ENCODE measurements at places on chromosomes 4 and X.

GRCh38 chr4:87849612-87850011 is 16.8 kb downstream of the MEPE start:
- no peak for DNase-seq

DNA sequence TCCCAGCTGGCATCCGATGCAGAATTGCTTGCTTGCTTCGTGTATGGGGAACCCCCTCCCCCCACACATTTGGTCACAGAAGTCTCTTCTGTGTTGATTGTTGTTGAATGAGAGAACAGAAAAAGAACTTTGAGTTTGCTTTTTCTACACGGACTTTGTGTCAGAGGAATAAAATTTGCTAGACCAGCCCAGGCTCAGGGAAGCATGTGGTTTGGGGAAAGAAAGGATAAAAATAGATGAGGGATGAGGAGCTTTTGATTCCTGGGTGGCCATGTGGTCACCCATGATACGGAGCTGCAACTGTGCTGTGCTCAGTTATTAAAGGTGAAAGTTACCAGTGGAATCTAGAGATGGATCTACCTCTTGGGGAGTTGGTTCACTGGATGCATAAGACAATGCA is 34.2 kb upstream of the ESX1 start:
- no peak for DNase-seq

GRCh38 chr4:74108457-74109115 is 9.6 kb upstream of the CXCL2 start:
- DNase-seq, result no peak

DNA sequence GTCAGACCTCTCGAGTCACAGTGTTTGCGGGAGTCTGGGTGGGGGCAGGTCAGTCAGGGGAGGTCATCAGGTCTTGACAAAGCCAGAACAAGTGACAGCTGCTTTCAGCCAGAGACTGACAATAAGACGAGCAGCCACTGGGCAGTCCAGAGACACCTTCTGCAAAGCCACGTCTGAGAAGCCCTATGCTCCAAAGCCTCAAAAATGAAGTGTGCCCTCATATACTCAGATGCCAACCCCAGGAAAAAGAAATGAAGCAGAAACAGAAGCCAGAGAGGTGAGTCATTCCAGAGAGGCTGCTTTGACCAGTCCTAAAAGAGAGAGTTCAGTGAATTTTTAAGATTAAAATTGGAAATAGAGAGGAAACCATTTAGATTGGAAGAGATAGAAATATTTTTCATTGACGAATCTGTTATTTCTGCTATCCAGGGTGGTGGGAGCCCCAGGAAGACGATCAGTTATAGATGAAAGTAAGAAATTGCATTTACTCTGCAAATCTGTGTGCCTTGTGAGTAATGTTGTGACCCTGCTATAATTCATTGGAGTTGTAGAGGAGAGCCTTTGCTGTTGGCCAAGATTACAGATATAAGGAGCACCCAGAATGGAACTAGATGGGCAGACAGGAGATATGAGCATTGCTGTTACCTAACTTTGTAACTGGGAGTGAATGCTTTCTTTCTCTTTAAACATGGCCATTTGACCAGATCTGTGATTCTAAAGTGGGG is 77.9 kb downstream of the LRRC66 start:
- no peak for DNase-seq

DNA sequence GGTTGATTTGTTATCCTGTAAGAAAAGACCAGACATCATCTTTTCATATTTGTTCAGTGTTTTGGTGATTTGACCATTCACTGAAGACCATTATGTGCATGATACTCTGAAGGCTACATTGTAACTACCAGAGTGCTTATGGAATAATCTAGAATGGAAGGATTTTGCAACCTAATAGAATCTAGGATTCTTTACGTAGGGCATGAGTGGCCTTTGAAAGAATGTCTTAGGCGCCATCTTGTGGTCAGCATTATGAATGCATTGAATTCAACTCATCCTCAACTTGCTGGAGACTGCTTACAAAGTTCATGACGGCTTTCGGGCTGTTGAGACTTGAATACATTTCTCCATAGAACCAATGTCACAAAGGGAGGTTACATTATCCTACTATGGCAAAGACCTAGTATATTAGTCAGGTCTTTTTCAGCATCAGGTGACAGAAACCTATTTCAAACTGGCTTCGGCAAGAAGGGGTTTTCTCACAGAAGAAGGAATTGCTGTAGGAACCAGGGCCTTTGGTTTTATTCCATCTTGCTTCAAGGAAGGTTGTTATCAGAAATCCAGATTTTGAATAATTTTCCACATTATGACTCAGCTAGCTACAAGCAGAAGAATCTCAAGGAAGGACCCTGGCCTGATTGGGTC is 104.1 kb downstream of the GPAT3 start:
- DNase-seq, result peak; percentile 62

GRCh38 chrX:94830717-94831116 is 1156.7 kb downstream of the FAM133A start:
- no peak for DNase-seq
